ENCODE measurements at places on chromosomes 16 and 17.

- DNase-seq: no peak
Measured at GRCh38 chr16:29720703-29721102, 25.1 kb downstream of the C16orf54 start.

GRCh38 chr17:608511-609231 lies 106.0 kb downstream of the VPS53 start:
- no peak for DNase-seq

DNA sequence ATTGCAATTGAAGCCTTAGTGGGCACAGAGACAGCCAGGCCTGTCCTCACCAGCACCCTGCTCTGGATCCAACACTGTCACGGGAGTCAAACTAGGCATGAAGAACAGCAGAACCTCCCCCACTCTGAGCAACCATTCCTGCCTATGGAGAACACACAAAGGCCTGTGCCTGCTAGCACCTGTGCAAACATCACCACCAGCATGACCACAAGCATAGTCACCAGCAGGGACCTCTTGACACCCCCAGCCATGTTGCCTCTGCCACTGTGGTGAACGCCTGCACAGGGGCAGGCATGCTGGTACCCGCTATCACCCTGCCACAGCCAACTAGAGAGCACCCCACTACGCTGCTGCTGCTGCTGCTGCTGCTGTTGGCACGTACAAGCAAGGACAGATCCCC lies 51.7 kb downstream of the CMC2 start:
- DNase-seq: no peak

- no peak for DNase-seq
Measured at GRCh38 chr17:6475411-6475810, 31.2 kb downstream of the PIMREG start.

GRCh38 chr16:64061621-64062020 lies 1060.2 kb downstream of the CDH11 start:
- DNase-seq: no peak

DNA sequence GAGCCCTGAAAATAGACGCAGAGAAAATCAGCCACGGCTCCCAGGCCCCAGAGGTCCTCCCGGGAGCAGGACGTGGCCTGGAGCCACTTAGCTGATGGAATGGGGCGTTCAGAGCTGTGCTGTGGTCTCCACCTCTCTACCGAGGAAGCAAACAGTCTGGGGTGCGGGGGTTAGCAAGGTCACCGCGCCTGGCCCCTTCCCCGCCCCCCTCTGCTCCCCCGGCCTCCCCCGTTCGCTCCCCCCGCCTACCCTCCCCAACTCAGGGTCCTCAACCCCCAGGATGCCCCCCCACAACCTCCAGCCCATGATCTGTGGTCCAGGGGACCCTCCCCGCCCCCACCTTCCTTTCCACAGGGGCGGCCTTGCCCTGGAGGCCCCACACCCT lies 20.6 kb upstream of the C1QTNF8 start:
- no peak for DNase-seq
